ENCODE measurements at places on chromosomes 1 and 21.

GRCh38 chr1:219387211-219387610, 213.5 kb downstream of the LYPLAL1 start:
- no peak for DNase-seq

- no peak for DNase-seq
Observed at GRCh38 chr1:167223144-167224103, 2.7 kb downstream of the POU2F1 start.

DNA sequence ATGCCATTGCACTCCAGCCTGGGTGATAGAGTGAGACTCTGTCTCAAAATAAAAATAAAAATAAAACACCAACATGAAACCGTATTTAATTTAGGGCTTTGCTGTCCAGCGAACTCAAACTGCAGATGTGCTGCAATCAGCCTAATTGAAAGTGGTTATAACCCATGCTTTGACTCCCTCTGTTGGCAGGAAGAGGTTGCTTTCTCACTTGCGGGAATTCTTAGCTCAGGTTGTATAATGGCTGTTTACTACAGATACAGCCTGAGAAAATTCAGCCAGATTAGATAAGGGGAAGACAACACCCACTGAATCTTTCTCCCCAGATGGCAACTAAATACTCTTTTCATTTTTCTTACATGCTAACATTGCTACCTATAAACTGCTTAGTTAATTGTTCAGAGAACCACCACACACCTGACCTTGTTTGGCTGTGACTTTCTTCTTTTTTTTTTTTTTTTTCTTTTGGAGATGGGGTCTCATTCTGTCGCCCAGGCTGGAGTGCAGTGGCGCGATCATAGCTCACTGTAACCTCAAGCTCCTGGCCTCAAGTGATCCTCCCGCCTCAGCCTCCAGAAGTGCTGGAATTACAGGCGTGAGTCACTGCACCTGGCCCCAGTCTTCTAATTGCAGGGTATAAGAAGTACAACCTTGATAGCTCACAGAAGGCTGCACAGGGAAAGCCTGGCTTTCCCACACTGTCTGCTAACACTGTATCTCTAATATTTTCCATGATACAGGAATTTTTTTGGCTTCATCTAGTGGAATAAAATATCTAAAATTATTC, 34.6 kb downstream of the DNTTIP2 start:
- DNase-seq = peak; percentile 77

DNA sequence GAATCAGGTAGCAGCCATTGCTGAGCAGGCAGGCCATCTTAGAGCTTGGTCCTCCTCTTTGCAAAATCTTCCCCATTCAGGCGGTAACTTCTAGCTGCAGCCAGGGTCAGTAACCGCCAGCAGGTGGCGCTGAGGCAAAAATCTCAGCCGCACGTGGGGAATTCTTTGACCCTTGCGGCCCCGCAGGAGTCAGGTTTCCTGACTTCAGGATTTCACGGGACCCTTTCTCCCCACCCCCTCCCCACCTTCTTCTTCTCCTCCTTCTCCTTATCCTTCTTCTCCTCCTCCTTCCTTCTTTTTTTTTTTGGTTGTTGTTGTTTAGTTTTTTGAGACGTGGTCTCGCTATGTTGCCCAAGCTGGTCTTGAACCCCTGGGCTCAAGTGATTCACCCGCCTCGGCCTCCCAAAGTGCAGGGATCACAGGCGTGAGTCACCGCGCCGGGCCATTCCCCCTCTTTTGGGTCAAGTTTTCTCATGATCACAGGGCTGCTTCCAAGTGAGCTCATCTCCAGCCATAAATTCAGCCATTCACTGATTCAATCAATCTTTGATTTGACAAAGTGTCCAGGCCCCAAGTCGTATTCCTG, 33.4 kb upstream of the TENT5B start:
- no peak for DNase-seq

GRCh38 chr1:198686069-198686728, 47.4 kb downstream of the PTPRC start:
- DNase-seq = peak; percentile 75

- DNase-seq = no peak
Observed at GRCh38 chr21:45096217-45096616, 21.8 kb downstream of the ADARB1 start.

- no peak for DNase-seq
Observed at GRCh38 chr1:27517907-27518718, 28.1 kb upstream of the WASF2 start.

GRCh38 chr1:85862456-85862855, 154.2 kb upstream of the ZNHIT6 start:
- DNase-seq = no peak

DNA sequence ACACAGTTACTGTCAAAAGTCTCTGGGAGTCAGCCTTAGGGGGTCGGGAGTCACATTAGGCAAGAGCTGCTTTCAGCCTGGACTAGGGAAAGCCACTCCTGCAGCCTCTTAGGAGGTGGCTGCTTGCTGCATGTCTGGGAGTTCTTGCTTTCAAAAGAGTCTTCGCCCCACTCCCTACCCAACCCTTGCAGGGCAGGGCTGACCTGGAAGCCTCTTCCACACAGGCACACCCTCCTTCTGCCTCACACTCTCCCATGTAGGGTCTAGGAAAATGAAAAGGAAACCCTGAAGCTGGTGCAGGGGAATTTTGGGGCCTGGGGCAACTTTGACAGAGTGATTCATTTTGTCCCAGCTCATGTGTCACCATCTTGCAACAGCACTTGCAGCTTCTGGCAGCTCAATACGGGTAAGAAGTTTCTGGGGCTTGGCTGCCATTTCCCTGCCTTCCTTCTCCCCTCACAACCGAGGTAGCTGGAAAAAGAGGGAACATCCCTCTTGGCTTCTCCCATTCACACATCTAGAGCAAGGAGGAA, 37.3 kb downstream of the KCND3 start:
- DNase-seq = no peak

- DNase-seq = no peak
Observed at GRCh38 chr1:202821467-202821866, 10.7 kb downstream of the PCAT6 start.

GRCh38 chr1:16067127-16067768, 6.2 kb downstream of the FAM131C start:
- DNase-seq = no peak

DNA sequence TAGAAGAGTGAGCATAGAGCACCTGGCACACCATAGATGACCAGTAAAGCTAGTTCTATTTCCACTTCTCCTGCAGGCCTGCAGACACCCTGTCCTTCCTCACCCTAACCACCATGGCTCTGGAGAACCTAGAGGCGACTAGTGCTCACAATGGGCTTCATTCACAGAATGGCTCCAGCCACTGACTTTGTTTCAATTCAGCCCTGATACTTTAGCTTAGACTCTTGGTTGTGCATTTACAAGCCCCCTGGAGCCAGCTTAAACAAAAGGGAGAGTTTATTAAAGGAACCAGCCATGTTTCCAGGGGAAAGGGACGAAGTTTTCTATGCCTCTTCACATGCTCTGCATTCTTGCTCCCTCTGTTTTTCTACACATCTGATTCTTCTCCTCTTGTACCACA, 123.7 kb downstream of the NAV1 start:
- no peak for DNase-seq

- no peak for DNase-seq
Observed at GRCh38 chr1:57966751-57967406, 543.0 kb upstream of the DAB1 start.

- no peak for DNase-seq
Observed at GRCh38 chr1:5887349-5887970, 104.8 kb downstream of the NPHP4 start.

DNA sequence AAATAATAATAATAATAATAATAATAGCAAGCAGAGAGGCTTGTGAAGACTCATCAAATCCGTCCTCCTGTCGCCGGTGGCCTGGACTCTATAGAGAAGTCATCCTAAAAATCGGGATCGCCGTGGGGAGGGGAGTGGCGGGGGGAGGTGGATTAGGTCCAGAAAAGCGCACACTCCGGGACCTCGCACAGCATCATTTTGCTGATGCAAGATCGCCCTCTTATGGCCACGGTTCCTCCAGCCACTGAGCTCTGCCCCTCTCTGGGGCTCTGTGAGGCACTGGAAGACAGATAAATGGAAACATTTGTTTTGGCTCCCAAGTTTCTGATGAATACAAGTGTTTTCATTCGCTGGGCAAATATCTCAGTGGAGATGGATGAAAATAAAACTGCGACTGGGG, 612.0 kb downstream of the MATN1 start:
- peak; percentile 43 for DNase-seq

DNA sequence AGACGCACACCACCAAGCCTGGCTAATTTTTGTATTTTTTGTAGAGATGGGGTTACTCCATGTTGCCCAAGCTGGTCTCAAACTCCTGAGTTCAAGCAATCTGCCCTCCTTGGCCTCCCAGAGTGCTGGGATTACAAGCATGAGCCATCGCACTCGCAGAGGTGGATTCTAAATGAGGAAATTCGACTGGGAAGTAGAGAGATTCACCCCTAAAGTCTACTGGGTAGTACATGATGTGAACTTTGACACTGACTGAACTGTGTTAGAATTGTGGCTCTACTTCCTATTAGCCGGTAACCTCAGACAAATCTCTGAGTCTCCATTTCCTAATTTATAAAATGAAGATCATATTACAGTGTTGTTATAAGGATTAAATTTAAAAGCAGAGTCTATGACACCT, 276.0 kb upstream of the NR5A2 start:
- no peak for DNase-seq

- no peak for DNase-seq
Observed at GRCh38 chr1:247204177-247204647, 32.4 kb upstream of the ZNF124 start.

DNA sequence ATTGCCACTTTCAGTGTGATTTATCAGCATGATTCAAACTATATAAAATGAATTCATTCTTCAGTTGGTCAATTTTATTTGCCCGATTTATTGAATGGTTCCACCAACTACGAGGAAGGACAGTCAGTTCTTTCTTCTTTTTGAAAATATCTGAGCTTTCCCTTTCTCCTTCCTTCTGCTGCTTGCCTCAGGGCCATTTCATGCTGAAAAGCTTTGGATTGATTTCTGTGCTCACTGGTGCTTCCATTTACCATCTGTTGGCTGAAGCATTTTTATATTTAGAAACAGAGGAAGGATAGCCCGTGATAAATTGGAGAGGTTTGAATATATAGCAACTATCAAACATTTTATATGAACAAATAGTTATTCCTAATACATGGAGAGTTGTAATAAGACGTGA, 68.9 kb upstream of the ADAMTS5 start:
- peak; percentile 93 for DNase-seq

DNA sequence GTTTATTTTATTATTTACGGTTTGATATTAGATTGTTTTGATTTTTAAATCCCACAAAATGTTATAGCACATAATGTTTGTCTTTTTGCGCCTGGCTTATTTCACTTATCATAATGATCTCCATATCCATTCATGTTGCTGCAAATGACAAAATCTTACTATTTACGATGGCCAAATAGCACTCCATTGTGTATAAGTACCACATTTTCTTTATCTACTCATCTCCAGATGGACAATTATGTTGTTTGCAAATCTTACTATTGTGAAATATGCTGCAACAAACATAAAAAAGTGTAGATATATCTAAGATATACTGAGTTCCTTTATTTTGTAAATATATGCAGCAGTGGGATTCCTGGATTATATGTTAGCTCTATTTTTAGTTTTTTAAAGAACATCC, 1568.3 kb downstream of the AMY1C start:
- no peak for DNase-seq

DNA sequence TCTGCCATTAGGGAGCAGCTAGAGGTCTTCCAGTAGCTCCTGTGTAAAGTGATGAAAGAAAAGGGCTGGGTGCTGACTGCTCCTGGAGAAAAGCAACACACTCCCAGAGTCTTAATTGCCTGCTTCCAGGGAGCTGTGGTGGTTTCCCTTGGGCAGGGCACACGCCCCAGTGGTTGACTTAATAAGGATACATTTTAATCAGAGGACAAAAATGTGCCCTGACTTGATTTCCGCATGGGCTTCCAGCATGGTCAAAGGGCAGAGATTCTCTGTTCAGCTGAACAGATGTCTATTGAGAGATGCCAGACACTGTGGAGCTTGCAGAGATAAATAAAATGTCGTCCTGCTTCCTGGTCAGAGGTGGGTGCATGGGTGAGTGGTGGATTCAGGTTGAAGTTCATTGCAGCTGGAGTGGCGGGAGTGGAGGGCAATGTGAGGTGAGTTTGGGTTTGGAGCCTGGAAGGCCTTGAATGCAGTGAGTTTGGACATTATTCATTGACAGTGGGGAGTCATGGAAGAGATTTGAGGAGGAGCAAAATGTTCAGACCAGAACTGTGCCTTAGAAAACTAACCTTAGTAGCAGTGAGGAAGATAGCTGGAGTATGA, 16.0 kb downstream of the QSOX1 start:
- no peak for DNase-seq

GRCh38 chr1:183733715-183734114, 71.2 kb upstream of the RGL1 start:
- no peak for DNase-seq

- DNase-seq = peak; percentile 31
Observed at GRCh38 chr1:35708441-35708921, 10.2 kb downstream of the C1orf216 start.

- no peak for DNase-seq
Observed at GRCh38 chr1:198933515-198934222, 294.8 kb downstream of the PTPRC start.

DNA sequence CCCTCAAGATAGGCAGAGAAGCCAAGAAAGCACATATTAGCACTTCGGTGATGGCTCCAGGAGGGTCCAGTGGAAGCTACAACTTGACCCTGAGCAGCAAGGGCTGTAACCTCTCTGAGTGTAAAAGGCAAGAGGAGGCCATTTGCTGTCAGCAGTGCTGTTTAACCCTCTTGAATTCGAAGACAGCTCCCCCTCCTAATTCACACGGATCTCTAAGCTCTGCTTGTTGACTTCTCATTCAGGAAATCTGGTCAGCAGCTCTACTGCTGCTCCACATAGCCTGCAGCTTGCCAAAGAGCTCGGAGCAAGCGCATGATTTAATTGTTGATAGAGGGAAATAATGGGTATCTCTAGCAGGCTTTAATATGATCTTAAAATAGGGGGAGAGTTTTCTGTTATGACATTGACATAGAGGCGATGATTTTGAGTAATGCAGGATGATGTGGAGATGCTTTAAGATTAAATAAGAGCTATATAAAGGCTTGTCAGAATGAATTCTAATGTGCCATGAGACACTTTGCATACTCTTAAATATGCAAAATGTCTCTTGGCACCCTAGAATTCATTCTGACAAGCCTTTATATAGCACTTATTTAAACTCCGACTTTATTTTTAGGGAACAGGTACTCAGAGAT, 79.4 kb upstream of the USH2A start:
- no peak for DNase-seq

- no peak for DNase-seq
Observed at GRCh38 chr1:12296623-12297022, 66.8 kb downstream of the VPS13D start.

GRCh38 chr1:228008391-228009115, 1.8 kb downstream of the WNT3A start:
- DNase-seq = no peak

DNA sequence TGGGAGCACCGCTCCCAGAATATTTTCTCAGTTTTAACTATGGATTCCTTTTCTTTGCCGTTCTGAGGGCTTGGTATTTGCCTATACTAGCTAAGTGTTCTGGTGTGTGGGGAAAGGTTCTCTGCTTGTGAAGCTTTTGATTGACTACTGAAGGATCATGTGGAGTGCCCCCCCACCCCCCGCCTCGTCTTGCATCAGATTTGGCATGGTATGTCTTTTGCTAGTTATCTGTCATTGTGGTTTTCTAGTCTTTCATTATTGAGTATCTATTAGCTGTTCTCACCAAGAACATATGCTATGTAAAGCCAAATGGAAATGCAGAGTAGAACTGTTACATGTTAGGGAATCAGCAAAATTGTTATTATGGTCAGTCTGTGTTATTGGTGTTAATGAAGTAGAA, 58.3 kb downstream of the MACF1 start:
- no peak for DNase-seq
